ENCODE measurements at places on chromosomes 4 and X.

DNA sequence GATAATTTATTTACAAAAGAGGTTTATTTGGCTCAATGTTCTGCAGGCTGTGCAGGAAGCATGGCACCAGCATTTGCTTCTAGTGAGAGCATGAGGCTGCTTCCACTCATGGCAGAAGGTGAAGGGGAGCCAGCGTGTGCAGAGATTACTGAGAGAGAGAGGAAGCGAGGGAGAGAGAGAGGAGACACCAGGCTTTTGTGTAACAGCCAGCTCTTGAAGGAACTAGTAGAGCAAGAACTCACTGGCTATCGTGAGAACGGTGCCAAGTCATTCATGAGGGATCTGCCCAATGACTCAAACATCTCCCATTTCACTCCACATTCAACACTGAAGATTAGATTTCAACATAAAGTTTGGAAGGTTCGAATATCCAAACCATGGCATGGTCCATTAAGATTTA lies 12.7 kb downstream of the GUCY1A1 start:
- no peak for DNase-seq

DNA sequence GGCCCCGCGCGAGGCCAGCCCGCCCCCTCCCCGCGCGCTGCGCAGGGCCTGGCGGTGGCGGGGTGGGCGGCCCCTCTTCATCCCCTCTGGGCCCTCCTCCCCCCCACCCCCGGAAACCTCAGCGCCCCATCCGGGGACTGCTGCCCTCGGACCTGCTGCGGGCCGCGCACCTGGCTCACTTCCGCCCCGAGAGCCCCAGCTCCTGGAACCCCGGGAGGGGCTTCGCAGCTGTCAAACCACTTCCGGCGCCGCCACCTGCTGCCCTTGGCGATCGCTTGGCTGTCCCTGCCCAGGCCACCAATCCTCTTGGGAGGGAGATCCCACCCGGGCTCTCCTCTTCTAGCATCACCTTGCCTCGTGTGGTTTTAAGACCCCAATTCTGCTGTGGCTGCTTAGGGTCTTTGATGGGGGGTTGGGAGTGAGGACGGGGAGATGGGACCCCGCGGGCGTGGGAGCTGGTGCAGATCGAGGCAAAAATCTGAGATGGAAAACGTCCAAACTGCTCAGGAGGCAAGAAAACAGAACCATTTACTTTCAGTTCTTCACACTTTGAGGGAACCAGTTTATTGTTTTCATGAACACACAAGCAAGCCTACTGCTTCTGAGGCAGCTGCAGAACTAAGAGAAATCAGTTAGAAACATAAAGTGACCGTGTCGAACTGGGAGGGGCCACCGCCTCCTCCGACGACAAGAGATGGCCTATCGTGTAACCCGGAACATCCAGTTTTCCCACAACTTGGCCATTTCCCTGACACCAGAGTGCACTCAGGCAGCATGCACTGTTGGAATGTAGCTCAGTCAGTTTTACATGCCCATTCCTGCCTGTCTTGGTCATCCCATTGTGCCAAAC lies 754 bp downstream of the MTMR1 start:
- peak; percentile 80 for DNase-seq

DNA sequence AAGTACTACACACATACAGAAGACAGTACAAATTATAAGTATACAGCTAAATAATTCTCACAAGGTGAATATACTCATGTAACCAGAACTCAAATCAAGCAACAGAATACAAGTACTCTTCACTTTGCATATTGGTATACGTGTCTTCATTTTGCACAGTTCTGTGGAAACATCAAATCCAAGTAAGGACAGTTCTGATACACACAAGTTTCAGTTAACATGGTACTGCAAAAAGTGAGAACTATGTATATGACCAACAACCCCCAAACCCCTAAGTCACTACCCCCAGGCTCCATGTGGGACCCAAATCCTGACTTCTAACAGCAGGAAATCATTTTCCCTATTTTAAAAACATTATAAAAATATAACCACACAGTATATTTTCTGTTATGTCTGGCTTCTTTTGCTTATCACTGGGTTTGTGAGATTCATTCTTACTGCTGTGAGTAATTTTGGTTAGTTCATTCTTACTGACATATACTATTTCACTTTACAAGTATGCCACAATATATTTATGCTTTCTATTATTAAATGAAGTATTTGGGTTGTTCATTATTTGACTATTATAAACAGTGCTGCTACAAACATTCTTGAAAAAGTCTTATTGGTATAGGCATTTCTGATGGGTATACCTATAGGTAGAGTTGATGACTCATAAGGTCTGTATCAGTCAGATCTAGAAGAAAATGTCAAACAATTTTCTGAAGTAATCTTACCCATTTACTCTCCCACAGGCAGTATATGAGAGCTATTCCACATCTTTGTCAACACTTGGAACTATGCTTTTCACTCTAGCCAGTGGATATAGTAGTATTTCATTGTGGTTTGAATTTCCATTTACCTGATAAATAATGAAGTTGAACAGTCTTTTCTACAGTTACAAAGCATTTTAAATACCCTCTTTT lies 47.0 kb downstream of the SCLT1 start:
- DNase-seq, result no peak

DNA sequence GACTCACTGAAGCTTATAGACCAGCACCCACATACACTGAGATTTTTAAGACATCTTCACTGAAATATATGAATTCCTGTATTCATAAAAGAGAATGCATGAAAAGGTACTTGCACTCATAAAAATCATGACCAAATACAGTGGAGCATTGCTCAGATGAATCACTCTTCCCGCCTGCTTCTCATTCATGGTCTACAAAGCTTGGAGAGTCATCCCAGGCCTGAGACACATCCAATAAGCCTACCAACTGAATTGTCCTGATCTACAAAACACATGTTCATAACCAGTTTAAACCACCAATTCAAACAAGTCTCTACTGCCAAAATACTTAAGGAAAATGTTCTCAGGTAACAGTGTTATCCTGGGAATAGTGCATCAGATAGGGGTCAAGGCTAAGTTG lies 38.1 kb downstream of the PROM1 start:
- DNase-seq, result no peak

DNA sequence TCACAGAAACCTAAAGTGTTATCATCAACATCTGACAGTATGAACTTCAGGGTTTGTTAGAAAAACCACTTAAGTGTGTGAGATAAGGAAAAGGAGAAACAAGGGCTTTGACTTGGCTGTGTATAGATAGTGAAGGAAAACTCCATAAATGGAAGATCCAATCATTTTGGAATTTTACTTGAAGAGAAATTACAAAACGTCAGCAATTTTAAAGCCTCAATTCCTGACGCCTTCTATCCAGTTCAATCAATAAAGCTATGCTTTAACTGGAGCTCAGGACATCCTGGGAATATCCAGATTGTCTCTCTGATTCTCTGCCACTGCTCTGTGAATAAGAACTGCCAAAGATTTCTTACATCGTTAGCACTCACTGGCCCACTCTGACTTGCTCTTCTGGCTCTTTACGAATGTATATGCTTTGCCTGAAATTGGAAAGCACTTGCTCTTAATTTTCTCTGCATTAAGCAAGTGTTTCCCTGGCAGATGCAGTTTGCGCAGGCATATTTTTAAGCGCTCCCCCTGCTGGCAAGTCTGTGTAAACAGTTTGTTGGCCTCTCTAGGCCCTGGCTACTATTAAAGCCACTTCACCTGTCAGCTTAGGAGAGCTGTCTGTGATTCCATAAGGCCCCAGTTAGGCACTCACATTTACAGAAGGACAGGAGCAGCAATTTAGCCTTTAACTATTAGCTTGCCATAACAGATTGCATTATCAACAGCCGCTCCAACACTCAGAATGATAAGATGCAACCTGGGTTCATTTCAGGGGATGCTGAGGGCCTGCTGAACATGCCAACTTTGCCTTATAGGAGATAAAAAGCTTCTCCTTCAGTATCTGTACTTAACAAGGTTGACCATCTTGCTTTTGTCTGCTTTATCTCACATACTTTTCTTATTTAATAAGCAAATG lies 251.4 kb upstream of the DDX53 start:
- peak; percentile 43 for DNase-seq

- DNase-seq, result no peak
Observed at GRCh38 chr4:26459756-26460530, 30.3 kb downstream of the CCKAR start.

- no peak for DNase-seq
Observed at GRCh38 chr4:73870768-73871167, 1.6 kb downstream of the CXCL1 start.

- no peak for DNase-seq
Observed at GRCh38 chr4:159105761-159106243, 2.9 kb downstream of the RAPGEF2 start.

- DNase-seq, result no peak
Observed at GRCh38 chrX:148448686-148449085, 51.7 kb upstream of the AFF2 start.

DNA sequence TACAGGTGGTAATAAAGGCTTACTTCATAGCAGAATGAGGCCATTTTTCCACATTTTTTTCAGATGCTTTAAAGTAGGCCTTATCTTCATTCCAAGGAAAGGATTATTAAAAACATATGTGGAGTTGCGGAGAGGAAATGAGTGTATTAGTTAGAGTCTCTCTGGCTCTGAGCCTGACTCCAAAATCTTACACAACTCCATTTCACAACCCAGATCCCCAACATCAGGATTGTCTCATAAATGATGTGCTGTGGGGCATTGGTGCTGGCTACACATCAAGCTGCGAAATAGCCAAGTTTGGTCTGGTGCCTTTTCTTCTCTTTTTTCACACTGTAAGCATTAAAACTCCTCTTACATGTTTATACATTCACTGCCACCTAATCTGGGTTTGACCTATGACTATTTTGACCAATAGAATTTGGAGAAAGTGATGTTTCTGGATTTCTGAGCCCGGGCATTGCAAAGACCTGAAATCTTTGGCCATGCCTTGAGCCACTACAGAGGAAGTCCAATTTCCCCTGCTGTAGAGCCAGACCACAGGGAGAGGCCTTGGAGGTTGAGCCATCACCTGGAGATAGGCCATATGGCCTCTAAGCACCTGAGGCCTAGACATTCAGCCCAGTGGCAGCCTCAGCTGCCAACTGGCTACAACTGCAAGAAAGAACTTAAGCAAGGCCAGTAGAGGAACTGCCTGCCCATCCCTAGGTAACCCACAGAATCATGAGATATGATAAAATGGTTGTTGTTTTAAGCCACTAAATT lies 16.7 kb upstream of the SOD3 start:
- no peak for DNase-seq

DNA sequence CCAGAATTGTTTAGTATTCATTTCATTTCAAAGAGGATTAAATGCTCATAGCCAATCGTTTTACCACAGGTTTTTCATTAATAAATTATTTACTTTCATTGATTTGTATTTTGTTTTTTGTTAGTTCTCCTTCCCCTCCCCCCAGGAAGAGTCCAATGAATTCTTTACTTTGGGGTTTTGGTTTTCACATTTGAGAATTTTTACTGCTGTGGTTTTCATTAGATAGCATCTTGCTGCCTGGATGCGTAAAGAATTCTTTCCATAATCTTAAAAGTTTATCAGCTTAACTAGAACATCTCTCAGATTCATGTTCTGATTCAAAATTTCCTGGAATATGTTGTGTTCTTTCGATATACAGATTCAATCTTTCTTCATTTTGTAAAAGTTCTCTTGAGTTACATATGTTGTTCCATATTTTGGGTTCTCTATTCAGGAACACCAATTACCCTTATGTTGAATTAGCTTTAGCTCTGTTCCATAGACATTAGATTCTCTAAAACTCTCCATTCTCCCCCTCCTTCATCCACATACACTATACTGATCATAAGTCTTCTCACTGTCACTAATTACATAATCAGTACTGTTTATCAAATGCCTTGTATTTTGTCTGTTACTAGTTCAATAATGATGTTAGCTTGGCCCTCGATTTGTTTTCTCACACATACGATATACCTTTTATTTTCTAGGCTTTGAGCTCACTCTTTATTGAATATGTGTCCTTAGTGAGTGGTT lies 184.4 kb downstream of the CAMK2D start:
- DNase-seq, result no peak

- no peak for DNase-seq
Observed at GRCh38 chrX:8404471-8404870, 60.2 kb upstream of the VCX3B start.

DNA sequence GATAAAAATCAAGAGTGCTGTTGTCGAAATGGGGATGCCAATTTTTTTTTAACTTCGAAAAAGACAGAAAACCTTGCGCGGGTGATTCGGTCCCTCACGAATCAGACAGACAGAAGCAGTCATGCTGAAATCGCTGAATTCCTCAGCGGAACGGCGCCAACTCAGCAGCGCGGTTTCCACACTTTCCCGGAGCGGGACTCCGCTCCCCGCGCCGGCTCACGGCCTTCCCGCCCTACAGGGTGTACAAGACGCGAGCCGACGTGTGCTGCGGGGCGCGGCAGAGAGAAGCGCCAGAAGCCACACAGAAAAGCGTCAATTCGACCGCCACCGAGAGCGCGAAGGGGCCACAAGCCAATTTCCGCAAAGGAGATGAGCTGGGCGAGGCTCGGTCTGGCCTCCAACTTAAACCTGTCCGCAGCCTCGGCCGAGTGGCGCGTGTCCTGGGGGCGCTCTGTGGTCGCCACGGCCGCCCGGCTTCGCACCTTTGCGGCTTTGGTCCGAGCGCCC lies 1.3 kb downstream of the NEXMIF start:
- DNase-seq, result peak; percentile 6

- DNase-seq, result no peak
Observed at GRCh38 chrX:86711531-86712180, 563.4 kb downstream of the DACH2 start.

DNA sequence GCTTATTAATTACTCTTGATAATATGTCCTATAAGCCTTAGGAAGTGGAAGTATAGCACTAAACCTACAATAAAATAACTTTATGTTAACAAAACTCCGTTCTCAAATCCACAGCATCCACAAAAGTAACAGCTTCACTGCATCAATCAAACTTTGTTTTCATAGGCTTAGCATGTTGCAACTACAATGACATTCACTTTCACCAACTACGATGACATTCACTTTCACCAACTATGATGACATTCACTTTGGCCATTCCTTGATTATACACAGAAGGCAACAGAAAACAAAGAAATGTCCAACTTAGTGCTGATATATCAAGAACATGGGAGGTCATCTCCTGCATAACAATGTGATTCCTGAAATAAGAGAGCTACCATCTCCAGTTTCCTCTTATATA lies 44.3 kb downstream of the FBXL5 start:
- no peak for DNase-seq

DNA sequence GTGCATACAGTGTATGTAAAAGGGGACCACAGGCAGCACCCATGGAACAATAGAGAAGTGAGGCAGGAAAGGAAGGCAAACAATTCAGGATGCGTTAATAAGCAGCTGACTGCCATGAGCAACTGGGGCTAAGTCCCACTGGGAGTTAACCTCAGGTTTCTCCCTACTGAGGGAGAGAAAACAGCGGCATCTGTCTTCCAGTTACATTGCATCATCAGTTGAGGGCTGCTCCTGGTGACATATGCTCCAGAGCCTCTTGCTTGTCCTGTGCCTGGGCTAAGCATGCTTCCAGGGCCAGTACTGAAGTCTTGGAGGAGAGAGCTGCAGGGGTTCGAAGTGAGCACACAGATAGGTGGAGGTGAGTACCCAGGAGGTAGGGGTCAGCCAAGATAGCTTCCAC lies 24.3 kb downstream of the RAI2 start:
- no peak for DNase-seq

- no peak for DNase-seq
Observed at GRCh38 chrX:82163701-82164100, 961.8 kb downstream of the SH3BGRL start.
